ENCODE measurements at places on chromosomes 7 and 10. TPM values are rescaled to one million over a fixed set of nuclear protein-coding genes. Genes with fewer than 3 reads are reported as not detected.

The SORCS3 gene
- not detected for total RNA-seq

The DNAJC12 gene
- 3.9 TPM for total RNA-seq

The PYROXD2 gene
- 1.6 TPM for total RNA-seq

The ITIH5 gene
- 1.8 TPM for total RNA-seq

The EN2 gene
- not detected for total RNA-seq

The SFTPA1 gene
- total RNA-seq: not detected

The SERPINE1 gene
- total RNA-seq: 270 TPM

The C10orf67 gene
- total RNA-seq: not detected

The GIMAP4 gene
- 293 TPM for total RNA-seq

The PAX4 gene
- not detected for total RNA-seq

The AKR1E2 gene
- total RNA-seq: 38.9 TPM

The ZNF117 gene
- 5.8 TPM for total RNA-seq

The RPP30 gene
- total RNA-seq: 29.8 TPM

The GRID1 gene
- total RNA-seq: not detected

The CYP2C18 gene
- total RNA-seq: not detected

The PNLIP gene
- total RNA-seq: not detected

The SPDYE2 gene
- total RNA-seq: not detected

The WNT8B gene
- total RNA-seq: not detected

The TFR2 gene
- total RNA-seq: 0.57 TPM

The TAF5 gene
- total RNA-seq: 5.7 TPM

The PDK4 gene
- 17.8 TPM for total RNA-seq

The C7orf57 gene
- 0.19 TPM for total RNA-seq

The TSC22D4 gene
- 24.8 TPM for total RNA-seq

The HOGA1 gene
- 0.16 TPM for total RNA-seq

The CTNNA3 gene
- not detected for total RNA-seq

The CDCA7L gene
- 60.7 TPM for total RNA-seq

The CCDC146 gene
- total RNA-seq: 1.5 TPM

The TMEM26 gene
- not detected for total RNA-seq

The CAMK2B gene
- under 0.01 TPM for total RNA-seq

The AKR1D1 gene
- total RNA-seq: not detected

The ARHGEF5 gene
- total RNA-seq: 0.06 TPM

The POM121 gene
- total RNA-seq: 9.8 TPM

The SPDYE1 gene
- total RNA-seq: not detected

The SLC39A12 gene
- total RNA-seq: not detected

The SVIL gene
- 49.7 TPM for total RNA-seq

The SYCE1 gene
- total RNA-seq: 0.16 TPM

The CHRM2 gene
- total RNA-seq: under 0.01 TPM

The ZNF467 gene
- total RNA-seq: 2.7 TPM

The CASTOR2 gene
- total RNA-seq: 9.8 TPM

The ENTPD7 gene
- total RNA-seq: 8.6 TPM

The HOXA1 gene
- total RNA-seq: 0.49 TPM

The MEST gene
- total RNA-seq: 1.1 TPM

The DPP6 gene
- total RNA-seq: not detected

The TAS2R4 gene
- 2.1 TPM for total RNA-seq

The TWIST1 gene
- not detected for total RNA-seq

The LRRTM3 gene
- not detected for total RNA-seq

The OR2A12 gene
- total RNA-seq: not detected

The AKR1C1 gene
- 0.65 TPM for total RNA-seq

The ELN gene
- 0.81 TPM for total RNA-seq

The CFAP46 gene
- 0.82 TPM for total RNA-seq

The OGDHL gene
- total RNA-seq: 0.16 TPM

The UBE2D4 gene
- 4.7 TPM for total RNA-seq

The AQP1 gene
- 2.1 TPM for total RNA-seq

The CAMK2G gene
- 30.6 TPM for total RNA-seq

The STAM gene
- 21.8 TPM for total RNA-seq

The CEP55 gene
- 28.9 TPM for total RNA-seq

The GARIN1A gene
- total RNA-seq: 0.16 TPM

The FAM200A gene
- total RNA-seq: 4.8 TPM
